Stimulated activated CD4-positive, alpha-beta T cell treated with anti-CD3 and anti-CD28 coated beads, Interleukin-1b, Interleukin-23, amount 100 ng/mL, for 4 hours (primary cell): ENCODE measurements at places on chromosomes 1 and 21.

GRCh38 chr1:113046569-113046968 is 26.4 kb upstream of the LRIG2 start:
- DNase-seq = no peak

GRCh38 chr1:77847621-77848080 is 40.8 kb upstream of the NEXN start:
- no peak for DNase-seq

GRCh38 chr1:201990427-201990826 is 8.0 kb downstream of the RNPEP start:
- no peak for DNase-seq

DNA sequence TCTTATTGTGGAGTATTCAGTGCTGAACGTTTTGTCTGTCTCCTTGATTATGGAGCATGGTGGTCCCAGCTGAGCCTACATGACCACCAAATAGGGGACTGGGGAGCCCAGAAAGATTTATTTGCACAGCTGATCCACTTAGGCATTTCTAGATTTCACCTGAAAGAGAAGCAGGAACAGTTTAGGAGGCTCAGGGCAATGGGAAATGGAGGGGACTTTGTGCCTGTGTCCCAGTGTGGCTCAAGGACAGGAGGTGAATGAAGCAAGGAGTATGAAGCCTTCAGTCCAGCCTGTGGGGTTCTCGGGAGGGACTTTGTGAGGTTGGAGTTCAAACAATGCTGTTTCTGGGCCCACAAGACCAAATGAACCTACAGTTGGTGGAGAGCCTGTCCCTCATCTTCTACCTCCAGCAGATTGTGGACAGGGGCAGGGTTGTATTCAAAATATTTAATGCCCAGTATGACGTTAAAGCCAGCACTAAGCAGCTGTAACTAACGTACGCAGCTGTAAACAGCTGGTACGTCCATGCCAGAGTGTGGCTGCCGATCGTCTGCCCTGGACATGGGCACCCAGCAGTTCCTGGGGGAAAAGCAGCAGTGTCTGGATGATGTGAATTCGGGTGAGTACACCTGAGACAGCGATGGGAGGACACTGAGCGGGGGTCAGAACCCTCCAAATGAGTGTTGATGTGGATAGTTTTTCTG is 164.9 kb upstream of the RAB4A start:
- DNase-seq = no peak

- DNase-seq = no peak
Measured at GRCh38 chr1:200411406-200412257, 1.8 kb upstream of the ZNF281 start.

GRCh38 chr1:192878249-192878648 is 69.4 kb downstream of the RGS2 start:
- DNase-seq = no peak

DNA sequence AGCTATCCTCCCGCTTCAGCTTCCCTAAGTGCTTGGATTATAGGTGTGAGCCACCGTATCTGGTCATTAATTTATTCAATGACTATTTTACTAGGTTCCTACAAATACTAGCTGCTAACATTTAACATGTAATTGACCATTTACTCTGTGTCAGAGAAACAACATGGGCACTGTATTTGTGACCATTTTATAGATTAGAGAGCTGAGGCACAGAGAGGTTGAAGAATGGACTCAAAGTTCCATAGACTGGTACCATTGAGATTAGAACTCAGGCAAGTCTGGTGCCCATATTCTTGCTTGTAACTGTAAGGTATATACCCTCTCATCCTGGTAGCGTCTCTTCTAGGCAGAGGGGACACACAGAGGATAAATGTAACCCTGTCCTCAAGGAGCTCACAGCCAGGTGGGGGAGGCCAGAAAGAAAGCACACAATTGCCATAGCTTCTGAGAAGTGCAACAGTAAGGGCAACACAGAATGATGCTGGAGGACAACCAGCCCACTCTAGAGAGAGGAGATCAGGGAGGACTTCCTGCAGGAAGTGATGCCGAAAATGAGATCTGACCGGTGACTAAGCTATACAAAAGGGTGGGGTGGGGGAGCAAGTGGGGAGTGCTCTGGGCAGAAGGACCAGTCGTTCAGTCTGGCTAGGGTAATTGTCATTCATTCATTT is 3.8 kb downstream of the SRARP start:
- DNase-seq = no peak

DNA sequence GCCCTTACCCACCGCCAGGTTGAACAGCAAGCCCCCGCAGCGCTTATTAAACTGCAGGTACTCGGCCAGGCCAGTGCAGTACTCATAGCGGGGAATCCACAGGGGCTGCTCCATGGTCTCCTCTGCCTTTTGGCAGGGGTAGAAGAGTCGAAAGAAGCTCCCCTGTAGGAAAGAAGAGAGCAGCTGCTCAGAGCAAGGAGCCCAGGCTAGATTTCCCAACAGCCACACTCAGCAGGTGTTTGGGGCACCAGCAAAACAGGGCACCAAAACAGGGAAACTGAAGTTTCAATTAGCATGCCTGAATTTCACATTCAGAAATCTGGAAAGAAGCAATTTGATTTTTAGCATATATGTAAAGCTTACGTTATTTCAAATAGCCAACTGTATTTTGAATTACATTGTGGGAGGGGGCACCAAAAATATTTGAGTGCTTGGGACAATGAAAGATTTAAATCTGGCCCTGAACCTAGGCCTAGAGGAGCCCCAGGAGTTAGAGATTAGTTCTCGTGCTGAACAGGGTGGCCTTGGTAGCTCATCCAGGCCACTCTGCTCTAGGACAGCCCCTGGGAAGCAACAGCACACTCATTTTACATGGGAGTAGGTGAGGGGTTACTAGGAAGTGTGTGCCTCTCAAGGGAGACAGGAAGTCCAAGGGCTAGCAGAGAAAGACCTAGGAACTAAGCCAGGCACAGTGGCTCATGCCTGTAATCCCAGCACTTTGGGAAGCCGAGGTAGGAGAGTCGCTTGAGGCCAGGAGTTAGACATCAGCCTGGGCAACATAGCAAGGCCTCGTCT is 8.2 kb downstream of the PAFAH2 start:
- no peak for DNase-seq

- no peak for DNase-seq
Measured at GRCh38 chr21:35198982-35199732, 150.1 kb upstream of the RUNX1 start.

DNA sequence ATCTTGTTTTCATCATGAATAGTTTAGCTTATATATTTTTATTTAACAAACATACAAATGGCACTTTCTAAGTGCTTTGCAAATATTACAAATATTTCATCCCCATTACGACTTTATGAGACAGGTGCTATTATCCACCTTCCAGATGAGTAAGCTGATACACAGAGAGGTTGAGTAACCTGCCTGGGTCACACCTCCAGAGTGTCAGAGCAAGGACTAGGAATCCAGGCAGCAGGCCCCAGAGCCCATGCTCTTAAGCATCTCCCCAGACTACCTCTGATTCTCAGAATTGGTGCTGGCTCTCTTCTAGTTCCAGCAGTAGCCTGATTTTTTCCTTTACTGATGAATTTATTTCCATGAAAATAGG is 40.0 kb downstream of the EPHB2 start:
- no peak for DNase-seq

DNA sequence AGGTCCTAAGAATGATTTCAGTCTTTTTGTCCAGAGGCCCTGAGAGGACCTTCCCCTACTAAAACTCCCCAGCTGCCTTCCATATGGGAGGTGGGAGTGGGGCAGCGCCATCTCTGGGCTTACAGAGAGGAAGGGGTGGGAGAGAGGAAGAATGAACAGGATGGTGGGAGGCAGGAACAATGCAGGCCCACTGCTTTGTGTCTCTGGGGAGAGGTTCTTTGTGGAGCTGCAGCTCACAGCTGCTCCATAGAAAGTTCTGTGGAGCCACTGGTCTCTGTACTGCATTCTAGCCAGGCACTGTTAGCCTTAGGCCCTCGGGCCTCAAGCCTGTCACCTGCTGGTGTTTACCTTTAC is 43.6 kb upstream of the A3GALT2 start:
- DNase-seq = no peak

DNA sequence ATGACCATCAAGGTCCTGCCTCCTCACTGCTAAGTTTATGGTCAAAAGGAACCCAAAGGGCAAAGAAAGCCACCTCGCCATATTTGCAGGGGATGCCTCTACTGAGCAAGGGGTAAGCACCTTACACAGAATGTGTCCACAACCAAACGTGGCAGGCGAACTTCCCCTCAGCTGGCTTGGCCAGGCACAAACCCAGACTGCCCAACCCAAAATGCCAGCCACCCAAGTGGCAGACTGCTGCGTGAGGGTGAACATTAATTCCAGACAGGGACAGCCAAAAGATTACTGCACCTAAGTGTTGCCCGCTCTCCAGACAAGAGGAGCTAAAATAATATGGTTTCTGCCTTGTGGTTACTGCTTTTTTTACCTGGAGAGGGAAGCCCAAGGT is 16.0 kb downstream of the ZNF697 start:
- DNase-seq = no peak

DNA sequence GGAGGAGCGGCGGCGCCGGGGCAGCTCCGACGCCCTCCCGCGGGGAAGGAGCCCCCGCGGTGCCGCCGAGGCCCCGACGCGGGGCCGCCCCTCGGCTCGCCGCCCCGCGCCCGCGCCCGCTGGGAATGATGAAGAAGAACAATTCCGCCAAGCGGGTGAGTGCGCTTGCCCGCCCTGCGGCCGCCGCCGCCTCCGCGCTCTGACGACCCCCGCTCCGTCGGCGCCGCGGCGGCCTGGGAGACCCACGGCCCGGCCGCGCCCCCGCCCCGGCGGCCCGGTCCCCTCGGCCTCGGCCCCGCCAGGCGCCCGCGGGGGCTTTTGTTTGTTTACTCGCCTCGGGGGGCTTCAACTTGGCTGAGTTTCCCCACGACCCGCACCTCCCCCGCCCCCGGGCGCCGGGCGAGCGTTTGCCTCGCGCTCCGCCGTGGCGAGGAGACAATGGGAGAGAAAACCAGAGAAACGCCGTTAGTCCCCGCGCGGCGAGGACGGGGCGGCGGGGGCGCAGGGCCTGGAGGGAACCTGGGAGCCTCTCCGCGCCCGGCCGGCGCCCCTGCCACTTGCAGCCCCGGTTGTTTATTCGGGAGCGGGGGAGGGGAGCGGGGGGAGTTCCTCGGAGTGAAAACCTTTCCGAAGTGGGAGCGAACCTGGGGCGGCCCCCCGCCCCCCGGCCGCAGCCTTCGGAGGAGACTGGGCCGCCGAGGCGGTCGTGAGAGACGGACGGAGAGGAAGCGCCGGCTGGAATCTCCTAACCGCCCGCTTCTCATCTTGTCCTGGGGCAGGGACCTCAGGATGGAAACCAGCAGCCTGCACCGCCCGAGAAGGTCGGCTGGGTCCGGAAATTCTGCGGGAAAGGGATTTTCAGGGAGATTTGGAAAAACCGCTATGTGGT is 661 bp downstream of the PLEKHO1 start:
- no peak for DNase-seq

GRCh38 chr1:232274236-232274855 is 355.6 kb downstream of the SIPA1L2 start:
- DNase-seq = no peak

DNA sequence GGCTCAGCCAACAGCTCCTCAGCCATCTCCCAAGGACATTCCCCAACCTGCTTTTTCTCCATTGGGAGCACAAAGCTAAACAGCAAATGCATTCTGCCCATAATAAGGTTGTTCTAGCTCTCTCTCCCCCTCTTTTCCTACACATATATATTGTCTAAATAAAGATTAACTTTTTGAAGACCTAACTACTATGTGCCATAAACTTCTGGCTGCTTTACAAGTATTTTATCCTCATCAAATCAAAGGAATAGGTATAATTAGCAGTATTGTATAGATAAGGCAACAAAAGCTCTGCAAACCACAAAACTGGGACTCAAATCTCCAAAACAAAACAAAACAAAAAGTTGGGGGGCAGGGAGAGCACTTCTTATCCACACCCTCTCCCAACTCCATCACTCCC is 43.4 kb downstream of the TGFBR3 start:
- no peak for DNase-seq

DNA sequence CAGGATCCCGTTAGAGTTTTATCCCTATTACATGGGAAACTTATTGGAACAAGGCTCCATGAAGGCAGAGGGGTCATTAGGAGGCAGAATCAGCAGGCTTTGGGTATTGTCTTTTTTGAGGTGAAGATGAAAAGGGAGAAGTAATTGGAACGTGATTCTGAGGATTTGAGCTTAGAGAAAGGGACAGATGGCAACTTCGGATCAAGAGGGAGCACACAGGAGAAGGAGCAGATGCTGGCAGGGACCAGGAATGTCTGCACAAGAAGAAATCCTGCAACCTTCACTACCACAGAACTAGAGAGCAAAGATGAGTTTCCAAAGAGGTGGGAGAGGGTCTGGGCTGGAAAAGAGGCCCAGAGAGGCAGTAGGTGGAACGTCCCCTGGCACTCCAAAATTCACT is 202.8 kb downstream of the RRAGC start:
- no peak for DNase-seq

GRCh38 chr1:41390166-41390565 is 28.9 kb downstream of the FOXO6 start:
- no peak for DNase-seq

DNA sequence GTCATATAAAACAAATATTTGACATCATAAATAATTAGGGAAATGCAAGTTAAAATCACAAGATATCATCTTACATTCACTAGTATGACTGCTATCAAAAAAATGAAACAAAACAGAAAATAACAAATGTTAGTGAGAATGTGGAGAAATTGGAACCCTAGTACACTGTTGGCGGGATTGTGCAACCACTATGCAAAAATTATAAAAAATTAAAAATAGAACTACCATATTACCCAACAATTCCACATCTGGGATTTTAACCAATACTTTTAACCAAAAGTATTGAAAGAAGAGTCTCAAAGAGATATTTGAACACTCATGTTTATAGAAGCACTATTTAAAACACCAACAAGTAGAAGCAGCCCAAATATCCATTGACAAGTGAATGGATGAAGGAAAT is 797.2 kb upstream of the ADAMTS5 start:
- DNase-seq = no peak

- DNase-seq = no peak
Measured at GRCh38 chr1:218211241-218211640, 73.9 kb upstream of the RRP15 start.

DNA sequence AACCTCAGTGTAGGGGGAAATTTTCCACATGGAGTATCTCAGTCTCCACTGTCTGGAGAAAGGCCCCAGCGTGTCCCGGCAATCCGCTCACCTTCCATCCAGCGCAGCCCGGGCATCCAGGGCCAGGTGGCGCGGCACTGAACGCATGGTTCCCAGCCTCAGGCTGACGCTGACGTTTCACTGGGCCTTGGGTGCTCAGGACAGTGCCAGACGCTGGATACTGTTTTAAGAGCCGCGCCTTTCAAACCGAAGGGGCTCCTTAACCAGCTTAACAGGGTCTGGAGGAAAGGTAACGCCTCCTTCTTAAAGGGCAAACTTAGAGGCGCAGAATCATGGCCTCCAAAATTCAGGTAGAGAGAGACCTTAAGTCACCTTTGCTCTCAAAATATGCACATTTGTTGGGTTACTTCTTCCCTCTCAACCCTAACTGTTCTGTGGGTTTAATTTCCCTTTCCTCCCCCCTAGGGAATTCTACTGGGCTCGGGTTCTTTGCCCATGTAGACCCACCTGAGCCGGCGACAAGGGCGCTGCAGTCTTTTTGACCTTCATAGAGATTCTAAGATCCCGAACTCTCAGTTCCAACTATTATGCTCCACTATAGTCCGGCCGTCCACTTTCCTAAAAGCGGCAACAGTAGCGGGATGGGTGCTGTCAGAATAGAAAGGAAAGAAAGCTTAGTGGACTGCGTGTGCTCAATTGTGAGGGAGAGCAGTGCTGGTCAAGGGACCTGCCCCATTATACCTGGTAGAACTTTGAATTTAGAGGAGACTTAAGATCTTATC is 3.5 kb upstream of the LHX9 start:
- DNase-seq = no peak

GRCh38 chr1:7117399-7118281 is 332.4 kb downstream of the CAMTA1 start:
- no peak for DNase-seq
